Activated gamma-delta T cell (primary cell): ENCODE measurements at places on chromosomes 7 and 10.
A peak's percentile ranks its signal among the peaks of the same experiment; 100 is the strongest.

DNA sequence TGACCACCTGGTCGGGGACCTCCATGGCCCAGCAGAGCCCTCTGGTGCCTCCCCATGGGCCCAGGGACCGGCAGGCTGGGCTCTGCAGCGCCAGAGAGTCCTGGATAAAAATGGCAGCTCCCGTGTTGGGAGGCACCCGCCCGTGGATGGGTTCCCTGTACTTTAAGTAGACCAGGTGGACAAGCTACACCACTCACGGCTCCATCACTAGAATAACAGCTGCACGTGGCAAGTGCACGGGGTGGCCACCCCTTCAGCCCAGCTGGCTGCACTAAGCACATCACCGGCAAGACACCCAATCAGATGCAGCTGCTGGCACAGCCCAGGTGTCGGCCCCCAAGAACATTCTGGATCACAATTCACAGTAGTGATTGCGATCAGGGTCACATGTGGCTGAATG lies 69.8 kb downstream of the DIP2C start:
- DNase-seq, result no peak

DNA sequence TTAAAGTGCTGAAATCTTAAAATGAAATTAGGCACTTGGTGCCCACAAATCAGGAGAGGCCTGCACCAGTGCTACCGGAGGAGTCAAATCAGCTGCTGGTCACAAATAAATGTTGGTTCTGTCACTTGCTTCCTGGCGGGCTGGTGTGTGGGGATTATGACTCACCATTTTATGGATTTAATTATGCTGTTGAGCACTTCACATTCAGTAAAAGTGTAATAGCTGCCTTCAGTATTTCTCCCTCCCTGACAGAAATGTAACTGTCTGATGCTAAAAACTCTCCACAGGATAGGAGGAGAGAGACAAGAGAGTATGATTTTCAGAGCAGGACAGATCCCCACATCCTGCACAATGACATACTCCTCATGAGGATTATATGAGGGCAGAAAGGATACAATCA lies 186.0 kb downstream of the JAZF1 start:
- no peak for DNase-seq

DNA sequence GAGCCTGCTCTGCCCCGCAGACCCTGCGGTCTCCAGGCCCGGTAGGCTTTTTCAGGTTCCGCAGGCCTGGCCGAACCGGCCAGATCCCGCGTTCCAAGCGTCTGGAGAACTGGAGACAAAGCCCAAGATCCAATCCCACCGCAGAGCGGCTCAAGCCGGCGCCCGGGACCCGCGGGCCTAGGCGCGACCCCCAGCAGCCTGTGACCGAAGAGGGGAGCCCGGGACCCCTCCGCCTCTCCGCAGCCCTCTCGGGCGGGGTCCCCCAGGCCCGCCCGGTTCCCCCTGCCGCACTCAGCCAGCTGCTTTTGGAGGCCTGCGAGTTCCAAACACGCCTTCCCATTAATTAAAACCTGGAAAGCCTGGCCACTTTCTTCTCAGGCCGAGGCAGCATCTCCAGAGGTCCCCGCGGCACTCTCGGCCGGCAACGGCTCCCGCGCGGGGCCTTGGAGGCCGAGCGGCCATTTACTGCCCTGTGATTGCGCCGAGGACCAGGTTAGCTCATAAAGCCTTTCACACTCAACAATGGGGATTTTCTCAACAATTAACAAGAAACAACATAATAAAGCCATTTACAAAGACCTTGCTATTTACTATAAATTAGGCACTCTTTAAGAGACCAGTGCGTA lies 16.7 kb downstream of the SKIDA1 start:
- DNase-seq, result no peak

- peak; percentile 44 for DNase-seq
Measured at GRCh38 chr7:141701489-141702046, 398 bp downstream of the DENND11 start.

- DNase-seq, result no peak
Measured at GRCh38 chr10:60139290-60139689, 232.9 kb upstream of the CCDC6 start.

- DNase-seq, result no peak
Measured at GRCh38 chr10:113300617-113301016, 252.2 kb upstream of the HABP2 start.

- DNase-seq, result no peak
Measured at GRCh38 chr10:97243836-97244235, 48.6 kb downstream of the ARHGAP19 start.

DNA sequence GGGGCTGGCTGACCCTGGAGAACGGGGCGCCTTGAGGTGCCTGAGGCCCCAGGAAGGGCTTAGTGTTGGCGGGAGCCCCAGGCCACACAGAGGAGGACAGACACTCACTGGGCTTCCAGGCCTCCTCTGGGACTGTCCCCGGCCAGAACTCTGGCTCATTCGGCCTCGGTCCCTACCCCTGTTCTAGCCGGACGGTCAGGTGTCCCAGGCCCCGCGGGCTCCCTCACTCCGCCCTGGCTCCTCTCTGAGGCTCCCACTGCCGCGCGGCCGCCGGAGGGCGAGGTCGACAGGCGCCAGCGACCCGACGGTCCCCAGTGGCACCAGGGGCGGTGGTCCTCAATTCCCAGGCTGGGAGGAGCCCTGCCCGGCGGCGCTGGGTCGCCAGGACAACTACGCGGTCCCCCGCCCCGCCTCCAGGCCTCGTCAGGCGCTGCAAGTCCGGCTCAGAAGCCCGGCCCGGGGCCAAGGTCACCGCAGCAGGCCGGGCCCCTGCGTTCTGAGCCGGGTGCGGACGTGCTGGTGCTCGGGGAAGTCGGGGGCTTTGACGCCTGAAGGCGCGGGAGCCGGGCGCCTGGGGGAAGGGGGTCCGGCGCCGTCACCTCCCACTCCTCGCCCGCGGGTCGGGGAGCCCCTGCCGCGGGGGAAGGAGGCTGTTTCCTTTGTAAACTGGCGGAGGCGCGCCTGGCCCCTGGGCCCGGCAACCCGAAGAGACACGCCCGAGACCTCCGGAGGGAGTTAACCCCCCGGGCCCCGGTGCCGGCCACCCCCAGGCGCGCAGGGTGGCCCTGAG lies 1.1 kb upstream of the PWWP2B start:
- DNase-seq, result peak; percentile 63

- no peak for DNase-seq
Measured at GRCh38 chr7:148912758-148913541, 28.9 kb upstream of the EZH2 start.

DNA sequence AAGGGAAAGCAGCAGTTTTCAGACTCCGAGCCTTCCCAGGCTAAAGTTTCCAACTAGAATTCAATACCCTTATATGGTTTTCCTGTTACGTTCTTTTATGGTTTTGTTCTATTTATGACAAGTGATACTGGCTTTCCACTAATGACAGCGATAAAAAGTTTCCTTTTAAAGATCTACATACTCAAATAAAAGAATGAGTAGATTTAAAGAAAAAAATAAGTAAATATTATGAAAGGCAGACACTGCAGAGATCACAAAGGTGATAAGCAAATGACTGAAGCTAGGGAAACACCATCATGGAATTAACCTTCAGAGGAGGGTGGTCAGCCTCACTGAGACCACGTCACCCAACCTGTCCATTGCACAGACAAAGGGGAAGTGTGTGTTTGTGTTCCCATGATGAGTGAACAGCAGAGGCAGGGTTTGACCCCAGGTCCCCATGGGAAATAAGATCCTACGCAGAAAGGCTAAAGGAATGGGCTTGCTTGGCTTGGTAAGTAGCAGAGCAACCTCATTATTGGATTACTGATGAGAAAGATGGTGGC lies 4.0 kb downstream of the VSIR start:
- DNase-seq, result no peak

DNA sequence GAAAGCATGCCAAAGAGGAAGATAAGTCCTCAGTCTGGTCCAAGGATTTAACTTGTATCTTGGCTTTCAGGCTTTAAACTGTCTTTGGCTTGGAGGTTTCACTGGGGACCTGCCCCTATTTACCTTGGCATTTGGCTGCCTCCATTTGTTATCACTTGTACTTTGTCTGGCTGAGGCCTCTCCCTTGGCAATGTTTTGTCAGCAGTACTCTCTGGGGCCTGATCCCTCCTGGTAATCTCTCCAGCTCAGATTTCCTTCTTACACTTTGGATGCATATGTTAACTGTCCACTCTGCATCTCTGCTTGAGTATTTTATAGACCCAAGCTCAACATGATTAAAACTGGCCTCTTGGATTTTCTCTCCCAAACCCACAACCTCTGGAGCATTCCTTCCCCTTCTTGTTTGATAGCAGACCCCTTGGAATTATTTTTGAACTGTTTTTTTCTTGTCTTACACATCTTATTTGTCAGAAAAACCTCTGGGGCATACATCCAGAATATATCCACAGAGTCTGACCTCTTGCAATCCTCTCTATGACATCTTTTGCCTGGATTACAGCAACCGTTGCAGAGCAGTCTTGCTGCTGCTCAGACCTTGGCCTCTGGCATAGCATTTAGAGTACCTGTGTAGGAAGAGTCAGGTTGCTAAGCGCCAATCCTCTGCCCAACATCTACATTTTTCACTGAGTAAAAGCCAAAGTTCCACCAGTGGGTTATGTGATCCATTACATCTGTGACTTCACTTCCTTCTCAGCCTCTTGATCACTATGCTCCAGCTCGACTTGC lies 35.2 kb downstream of the ZNF487 start:
- DNase-seq, result no peak

DNA sequence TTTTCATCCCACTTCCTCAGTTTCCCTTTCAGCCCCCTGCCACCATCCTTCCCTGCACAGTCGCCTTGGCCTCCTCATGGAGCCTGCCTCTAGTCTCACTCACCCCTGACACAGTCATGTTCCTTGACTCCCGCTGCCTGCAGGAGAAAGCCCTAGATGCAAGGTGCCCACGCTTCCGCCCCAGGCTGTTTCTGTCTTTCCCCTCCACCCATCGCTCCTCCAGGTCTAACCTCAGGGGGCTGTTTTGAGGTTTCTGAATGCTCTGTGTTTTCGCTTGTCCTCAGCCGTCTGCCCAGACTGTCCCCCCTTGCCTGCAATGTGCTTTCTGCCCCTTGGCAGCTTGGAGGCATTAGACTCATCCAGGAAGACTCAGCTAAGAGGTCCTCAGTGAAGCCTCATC lies 89.9 kb downstream of the EMX2 start:
- DNase-seq, result no peak

- DNase-seq, result no peak
Measured at GRCh38 chr7:116218051-116218645, 7.8 kb downstream of the TES start.

DNA sequence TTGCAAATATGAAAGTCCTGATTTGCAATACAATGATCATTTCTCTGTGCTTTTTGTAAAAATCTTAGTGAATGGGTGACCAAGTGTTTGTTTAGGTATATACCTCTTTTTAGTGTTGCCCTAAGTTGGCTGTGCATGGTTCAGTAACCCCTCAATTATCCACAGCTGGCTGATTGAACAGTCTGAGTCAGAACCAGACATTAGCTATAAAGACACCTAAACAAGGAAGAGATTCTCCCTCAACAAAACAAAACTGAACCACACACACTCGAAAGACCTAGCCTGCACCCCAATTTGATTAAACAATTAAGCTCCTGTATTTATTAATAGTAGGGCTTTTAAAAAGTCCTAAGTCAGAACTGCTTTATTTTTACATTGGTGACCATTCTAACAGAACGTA lies 2.8 kb downstream of the RSBN1L start:
- DNase-seq, result no peak

GRCh38 chr10:109895095-109895818 lies 28.1 kb downstream of the XPNPEP1 start:
- DNase-seq, result no peak

DNA sequence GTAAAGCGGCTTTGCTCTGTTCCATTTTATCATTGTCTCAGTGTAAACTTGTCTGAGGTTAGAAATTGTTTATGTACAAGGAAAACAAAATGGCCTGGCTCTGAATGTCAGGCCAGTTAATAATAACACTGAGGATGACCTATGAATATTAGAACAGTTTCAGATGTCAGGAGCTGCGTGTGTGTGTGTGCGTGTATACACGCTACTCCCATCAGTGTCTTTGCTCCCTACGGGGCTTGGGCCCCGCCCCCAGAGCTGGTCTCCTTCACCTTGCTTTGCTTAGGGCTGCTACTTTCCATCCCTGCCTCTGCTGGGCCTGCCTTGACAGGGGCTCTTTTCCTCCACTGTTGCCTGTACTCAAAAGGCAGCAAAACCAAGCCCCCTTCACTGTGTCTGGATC lies 142.3 kb upstream of the BET1 start:
- no peak for DNase-seq

GRCh38 chr7:47382200-47382599 lies 199.7 kb downstream of the TNS3 start:
- DNase-seq, result no peak
